ENCODE measurements at places on chromosomes 13 and 19. TPM values are rescaled to one million over a fixed set of nuclear protein-coding genes. Genes with fewer than 3 reads are reported as not detected.

Gene FPR1
- not detected for total RNA-seq

Gene PRKACA
- 58.6 TPM for total RNA-seq

Gene HSD17B14
- total RNA-seq = 0.64 TPM

Gene ZNF610
- total RNA-seq = 0.29 TPM

Gene MLLT1
- 77.4 TPM for total RNA-seq

Gene MEDAG
- not detected for total RNA-seq

Gene GJB6
- total RNA-seq = 0.99 TPM

Gene NUDT19
- total RNA-seq = 26.2 TPM

Gene LGI4
- not detected for total RNA-seq

Gene MPND
- 15.7 TPM for total RNA-seq

Gene SH2D3A
- 15.0 TPM for total RNA-seq

Gene TICAM1
- total RNA-seq = 33.3 TPM

Gene GDF15
- not detected for total RNA-seq

Gene PTGER1
- total RNA-seq = 0.44 TPM

Gene LENG9
- 8.4 TPM for total RNA-seq

Gene MATK
- 24.3 TPM for total RNA-seq

Gene IGFL3
- not detected for total RNA-seq

Gene ERICH6B
- not detected for total RNA-seq

Gene PPP5C
- total RNA-seq = 173 TPM

Gene NLRP4
- total RNA-seq = not detected

Gene MUC16
- total RNA-seq = not detected

Gene TBXA2R
- 1.0 TPM for total RNA-seq

Gene RUBCNL
- 2.8 TPM for total RNA-seq

Gene TEX26
- not detected for total RNA-seq

Gene ZNF667
- total RNA-seq = 0.05 TPM

Gene DPF1
- total RNA-seq = 1.4 TPM

Gene C13orf42
- not detected for total RNA-seq

Data from activated T-helper 1 cell treated with anti-CD3 and anti-CD28 coated beads, Interleukin-12 subunit alpha, Interleukin-12 subunit beta, Interleukin-2, Interleukin-4 antibody, amounts not matched to agents 30 ng/mL and 10 ng/mL and 1 ng/mL, durations not matched to agents 14 hours and 24 hours and 36 hours (primary cell).